NCI-H187 treated with DMSO at 0.1 percent for 48 hours (cell line): ENCODE measurements at places on chromosomes 12 and 14.

DNA sequence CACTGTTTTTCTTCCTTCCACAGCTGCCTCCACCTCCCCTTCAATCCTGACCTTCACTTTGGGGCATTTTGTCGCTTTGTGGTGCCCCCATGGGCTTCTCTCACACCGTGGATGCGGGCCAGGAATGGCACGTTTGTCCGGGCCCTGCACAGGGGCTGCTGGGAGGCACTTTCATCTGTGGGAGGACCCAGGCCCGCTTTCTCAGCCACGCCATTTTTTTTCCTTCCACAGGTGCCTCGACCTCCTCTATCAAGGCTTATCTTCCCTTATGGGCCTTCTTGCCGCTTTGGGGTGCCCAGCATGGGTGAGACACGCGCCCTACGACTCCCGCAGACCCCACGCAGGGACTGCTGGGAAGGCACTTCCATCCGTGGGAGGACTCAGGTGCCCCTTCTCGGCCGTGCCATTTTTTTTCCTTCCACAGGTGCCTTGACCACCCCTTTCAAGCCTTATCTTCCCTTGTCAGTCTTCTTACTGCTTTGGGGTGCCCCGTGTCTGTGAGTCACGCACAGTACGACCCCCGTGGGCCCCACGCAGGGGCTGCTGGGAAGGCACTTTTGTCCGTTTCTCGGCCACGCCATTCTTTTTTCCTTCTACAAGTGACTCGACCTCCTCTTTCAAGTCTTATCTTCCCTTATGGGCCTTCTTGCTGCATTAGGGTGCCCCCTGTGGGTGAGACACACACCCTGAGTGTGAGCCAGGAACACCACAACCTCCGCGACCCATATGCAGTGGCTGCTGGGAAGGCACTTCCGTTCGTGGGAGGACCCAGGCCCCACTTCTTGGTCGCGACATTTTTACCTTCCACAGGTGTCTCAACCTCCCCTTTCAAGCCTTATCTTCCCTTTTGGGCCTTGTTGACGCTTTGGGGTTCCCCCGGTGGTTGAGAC, 270.7 kb downstream of the ALG10 start:
- DNase-seq: no peak

DNA sequence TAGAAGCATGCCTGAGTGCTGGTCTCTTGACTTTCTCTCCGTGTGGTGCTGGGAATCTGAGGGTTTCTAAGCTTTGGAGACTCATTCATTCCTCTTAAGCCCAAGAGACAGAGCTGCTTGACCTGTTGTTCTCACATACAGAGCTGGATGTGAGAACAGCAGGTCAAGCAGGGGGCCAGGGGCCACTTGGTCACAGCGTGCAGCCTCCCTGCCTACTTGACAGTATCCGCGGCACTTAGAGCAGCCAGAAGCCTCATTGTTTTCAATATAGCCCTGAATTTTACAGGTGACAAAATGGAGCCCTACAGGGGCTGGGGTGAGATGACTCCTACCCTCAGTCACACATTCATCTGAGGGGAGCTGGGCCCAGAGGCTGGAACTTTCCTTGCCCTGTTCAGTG, 88.9 kb downstream of the ESRRB start:
- no peak for DNase-seq

DNA sequence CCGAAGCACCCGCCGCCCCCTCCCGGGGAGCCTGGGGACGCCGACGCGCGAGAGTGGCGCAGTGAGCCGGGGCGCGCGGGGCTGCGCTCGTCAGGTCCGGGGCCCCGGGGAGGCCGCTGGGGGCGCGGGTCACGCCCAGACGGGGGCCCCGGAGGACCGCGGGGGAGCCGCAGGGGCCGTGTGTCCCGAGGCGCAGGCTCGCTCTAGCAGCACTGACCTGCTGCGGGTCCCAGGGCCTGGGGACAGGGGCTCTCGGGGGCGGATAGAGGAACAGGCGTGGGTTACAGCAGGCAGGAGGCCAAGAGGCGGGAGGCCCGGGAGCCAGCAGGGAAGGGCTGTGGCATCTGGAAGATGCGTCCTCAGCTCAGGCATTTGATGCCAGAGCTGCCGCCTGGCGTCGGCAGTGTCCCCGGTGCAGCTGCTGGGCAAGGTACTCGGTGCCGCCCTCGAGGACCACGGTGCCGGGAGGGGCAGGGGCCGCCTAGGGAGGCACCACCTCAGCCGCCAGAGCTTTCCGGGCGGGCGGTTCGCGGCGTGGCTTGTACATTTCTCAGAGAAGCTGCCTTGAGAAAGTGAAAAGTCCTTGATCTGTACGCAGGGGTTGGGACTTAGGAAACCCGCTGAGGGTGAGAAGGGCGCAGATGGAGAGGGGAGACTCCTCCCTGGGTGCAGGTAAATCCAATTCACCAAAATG, 1.2 kb downstream of the WNT5B start:
- DNase-seq: no peak

DNA sequence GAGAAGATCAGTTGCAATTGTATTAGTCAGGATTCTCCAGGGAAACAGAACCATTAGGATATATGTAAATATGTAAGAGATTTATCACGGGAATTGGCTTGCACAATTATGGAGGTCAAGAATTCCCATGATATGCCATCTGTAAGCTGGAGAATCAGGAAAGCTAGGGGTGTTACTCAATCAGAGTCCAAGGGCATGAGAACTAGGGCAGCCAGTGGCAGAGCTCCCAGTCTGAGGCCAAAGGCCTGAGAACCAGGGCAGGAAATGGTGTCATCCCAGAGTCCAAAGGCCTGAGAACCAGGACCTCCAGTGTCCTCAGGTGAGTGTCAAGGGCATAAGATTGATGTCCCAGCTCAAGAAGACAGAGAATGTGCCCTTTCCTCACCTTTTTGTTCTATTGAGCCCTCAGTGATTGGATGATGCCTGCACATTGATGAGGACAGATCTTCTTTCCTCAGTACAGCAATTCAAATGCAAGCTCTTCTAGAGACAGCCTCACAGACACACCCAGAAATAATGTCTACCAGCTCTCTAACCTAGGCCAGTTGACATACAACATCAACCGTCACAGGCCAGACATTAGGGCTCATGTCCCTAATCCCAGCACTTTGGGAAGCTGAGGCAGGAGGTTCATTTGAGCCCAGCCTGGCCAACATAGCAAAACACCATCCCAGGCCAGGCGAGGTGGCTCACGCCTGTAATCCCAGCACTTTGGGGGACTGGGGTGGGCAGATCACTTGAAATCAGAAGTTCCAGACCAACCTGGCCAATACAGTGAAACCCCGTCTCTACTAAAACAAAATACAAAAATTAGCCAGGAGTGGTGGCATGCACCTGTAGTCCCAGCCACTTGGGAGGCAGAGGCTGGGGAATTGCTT, 34.9 kb upstream of the ZNF740 start:
- DNase-seq: no peak
